ENCODE measurements at places on chromosomes 5 and 9.

DNA sequence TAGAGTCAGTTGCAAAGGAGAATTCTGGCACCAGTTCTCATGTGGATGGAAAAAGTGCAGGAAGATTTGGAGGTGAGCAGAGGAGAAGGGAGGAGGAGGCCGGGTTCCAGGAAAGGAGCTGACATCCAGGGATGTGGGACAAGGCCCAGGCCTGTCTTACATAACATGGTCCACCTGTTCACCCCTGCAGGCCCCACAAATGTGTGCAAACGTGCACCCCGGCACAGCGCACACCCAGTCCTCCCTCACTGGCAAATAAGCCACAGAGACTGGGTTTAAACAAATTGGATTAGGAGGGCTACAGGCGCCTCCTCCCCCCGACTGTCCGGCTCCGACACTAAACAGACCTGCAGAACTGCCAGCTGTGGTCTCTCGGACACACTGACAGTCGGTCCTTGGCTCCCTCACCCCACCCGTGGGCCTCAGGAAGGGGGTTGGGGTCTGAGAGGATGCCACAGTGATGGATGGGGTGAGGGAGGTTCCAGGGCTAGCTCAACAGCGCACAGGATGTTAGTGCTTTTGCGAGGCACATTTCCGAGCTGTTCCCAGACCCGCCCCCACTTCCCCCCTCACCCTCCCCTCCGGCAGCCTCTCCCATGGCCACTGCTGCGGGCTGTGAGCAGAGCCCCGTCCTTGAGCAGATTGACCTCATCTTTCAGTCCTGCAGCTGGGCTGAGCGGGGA, 43.4 kb upstream of the IL17B start:
- no peak for DNase-seq

DNA sequence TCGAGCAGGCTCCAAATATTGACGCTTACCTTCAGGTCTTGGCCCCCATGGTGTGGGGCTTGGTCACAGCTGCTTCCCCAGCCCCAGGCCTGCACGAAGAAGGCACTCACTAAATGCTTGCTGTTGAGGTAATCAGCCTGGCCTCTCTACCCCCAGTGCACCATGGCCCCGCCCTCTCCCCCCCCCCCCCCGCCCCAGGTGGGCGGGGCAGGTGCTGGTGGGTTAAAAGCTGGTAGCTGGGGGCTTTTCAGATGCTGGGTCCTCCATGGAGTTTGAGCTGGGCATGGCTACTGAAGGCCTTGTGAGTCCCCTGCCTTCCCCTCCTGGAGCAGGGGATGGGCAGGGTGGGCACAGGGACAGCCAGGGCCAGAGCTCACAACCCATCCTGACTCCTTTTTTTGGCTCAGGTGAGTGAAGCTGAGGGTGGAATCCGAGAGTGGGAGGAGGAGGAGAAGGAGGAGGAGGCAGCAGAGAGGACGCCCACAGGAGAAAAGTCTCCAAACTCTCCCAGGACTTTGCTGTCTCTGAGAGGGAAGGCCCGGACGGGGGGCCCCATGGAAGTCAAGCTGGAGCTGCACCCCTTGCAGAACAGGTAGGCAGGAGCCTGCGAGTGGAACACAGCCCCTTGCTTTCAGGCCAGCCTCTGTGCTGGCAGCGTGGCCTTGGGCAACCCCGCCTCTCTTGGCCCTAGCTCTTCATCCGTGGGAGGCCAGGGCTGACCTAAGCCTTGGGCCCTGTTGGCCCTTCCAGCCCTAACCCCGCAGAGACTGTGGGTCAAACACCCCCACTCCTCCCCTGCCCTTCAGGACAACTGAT, 4.4 kb upstream of the TSPAN17 start:
- no peak for DNase-seq

GRCh38 chr5:86807046-86808031, 189.6 kb downstream of the COX7C start:
- DNase-seq, result no peak

DNA sequence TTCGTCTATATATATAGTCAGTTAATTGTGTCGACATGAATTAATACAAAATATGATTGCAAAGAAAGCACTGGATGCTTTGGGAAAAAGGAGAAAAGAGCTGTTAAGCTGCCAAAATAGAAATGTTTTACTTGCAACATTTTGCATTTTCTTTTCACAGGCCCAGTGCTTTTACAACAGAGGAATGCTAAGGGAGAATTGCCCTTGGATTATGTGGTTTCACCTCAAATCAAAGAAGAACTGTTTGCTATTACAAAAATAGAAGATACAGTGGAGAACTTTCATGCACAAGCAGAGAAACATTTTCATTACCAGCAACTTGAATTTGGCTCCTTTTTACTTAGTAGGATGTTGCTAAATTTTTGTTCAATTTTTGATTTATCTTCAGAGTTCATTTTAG, 76.2 kb downstream of the SLF1 start:
- no peak for DNase-seq

DNA sequence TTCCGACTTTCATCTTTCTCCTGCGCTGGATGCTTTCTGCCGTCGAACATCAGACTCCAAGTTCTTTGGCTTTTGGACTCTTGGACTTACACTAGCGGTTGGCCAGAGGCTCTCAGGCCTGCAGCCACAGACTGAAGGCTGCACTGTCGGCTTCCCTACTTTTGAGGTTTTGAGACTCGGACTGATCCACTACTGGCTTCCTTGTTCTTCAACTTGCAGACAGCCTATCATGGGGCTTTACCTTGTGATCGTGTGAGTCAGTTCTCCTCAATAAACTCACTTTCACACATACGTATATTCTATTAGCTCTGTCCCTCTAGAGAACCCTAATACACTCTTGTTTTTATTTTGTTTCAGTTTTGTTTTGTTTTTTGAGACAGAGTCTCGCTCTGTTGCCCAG, 10.3 kb downstream of the FKBP15 start:
- no peak for DNase-seq

All from stimulated activated CD4-positive, alpha-beta T cell treated with anti-CD3 and anti-CD28 coated beads, TNF-alpha, amount 100 ng/mL, for 4 hours (primary cell).